NCI-H1092 treated with DMSO at 0.1 percent for 48 hours (cell line): ENCODE measurements at places on chromosomes 1 and 21.

GRCh38 chr1:228463559-228464455 is 23.4 kb upstream of the RNF187 start:
- DNase-seq = peak; percentile 56

GRCh38 chr1:1292442-1292779 is 12.2 kb downstream of the SCNN1D start:
- DNase-seq = no peak

DNA sequence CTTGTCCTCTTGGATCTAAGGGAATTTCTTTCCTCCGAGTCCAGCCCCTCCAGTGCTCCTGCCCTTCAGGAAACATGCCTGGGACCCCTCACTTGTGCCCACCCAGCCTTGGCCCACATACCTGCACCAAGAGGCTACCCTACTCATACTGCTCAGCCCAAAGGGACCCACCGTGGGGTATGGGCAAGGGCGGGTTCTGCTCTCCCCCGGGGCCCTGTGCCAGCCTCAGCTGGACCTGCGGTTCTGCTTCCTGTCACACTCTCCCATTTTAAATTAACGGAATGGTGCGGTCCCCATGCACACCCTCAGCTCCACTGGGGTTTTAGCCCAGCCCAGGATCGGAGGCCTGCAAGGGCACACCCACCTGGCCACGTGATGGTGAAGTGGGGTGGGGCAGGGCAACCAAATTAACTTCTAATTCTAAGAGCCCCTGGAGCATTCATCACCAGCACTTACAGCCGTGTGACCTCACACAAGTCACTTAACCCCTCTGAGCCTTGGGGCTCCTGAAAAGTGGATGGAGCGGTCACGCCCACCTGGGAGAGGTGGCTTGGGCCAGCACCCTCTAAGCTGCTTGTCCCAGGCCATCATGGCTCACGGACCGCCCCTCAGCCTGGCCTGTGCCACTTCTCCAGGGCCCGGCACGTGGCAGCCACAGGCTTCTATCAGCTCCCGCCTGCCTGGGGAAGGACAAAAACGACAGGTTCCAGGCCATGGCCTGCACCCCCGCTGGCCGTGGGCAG is 28.3 kb downstream of the TP73 start:
- no peak for DNase-seq

GRCh38 chr1:186282466-186282865 is 92.6 kb downstream of the TPR start:
- no peak for DNase-seq

DNA sequence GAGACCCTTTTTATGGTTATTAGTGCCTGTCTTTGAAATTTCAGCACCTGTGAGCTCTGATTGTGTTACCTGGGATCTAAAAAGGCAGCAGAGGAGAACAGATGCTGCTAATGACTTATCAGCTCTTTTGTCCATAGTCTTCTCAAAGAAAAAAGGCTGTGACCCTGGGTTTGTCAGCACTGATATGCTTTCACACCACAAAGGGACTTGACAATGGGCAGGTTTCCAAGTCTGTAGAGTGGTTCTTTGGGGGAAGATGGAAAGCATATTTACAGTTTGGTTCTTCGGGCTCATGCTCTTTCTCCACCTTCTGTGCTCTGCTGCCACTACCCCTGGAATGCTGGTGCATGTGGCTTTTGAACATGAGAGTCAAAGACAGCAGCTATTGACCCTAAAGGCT is 32.0 kb downstream of the DNAJC6 start:
- DNase-seq = peak; percentile 18

DNA sequence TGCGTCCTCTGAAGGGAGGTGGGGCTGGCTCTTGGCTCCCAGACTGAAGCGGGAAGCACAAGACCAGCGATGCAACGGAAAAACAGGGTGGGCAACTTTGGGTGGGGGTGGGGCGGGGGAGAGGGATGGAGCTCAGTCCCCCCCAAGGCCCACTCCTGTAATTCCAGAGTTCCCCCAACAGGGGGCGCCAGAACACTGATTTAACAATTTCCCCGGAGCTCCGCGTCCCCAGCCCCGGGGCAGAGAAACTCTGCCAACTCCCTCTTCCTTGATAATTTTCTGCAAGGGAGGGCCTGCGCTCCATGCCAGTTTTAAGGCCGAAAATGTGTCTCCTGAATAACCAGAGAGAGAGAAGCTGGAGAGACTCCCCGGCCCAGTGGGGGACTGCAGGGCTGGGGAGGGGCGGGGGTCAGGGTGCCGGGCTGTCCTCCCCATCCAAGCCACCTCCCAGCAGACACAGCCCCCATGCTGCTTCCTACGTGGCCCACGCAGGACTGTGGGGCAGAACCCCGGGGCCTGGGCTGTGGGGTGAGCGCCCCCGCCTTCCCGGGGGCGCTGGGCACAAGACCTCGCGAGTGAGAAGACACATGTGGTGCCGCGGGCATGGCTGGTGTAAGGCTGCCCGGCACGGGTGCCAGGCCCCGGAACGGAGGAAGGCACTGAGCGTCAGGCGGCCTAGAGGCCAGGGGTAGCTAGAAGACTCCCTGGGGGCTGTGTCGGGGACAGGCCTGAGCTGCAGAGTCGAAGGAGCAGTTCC is 51.4 kb downstream of the KIF21B start:
- DNase-seq = peak; percentile 44

DNA sequence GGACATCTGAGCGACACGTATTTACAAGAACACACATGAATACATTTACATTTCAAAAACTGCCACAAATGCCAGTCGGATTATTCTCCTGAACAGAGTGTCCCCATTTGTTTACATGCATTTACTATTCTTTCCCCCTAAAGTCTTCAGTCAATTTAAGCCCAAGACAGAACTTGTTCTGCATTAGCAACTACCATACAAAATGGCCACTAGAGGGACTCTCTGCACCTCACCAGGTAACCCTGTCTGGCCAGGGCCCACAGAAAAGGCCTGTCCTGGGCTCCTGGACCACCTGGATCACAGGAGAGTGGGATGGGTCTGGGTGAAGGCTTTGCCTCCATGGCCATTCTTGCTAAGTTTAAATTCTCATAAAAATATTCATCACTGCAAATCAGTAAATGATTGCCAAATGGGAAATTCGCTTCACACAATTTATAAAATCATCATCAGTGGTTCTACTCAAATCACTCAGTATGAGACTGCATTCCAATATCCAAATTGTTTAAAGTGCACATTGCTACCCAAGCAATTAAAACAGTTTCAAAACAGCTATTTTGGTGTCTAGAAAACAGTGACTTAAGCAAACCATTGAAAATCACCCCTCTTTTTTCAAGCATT is 12.5 kb upstream of the GUCA2A start:
- peak; percentile 55 for DNase-seq

- DNase-seq = no peak
Measured at GRCh38 chr1:2966449-2967328, 54.6 kb upstream of the ACTRT2 start.

GRCh38 chr1:62724430-62724829 is 36.2 kb upstream of the DOCK7 start:
- DNase-seq = no peak

DNA sequence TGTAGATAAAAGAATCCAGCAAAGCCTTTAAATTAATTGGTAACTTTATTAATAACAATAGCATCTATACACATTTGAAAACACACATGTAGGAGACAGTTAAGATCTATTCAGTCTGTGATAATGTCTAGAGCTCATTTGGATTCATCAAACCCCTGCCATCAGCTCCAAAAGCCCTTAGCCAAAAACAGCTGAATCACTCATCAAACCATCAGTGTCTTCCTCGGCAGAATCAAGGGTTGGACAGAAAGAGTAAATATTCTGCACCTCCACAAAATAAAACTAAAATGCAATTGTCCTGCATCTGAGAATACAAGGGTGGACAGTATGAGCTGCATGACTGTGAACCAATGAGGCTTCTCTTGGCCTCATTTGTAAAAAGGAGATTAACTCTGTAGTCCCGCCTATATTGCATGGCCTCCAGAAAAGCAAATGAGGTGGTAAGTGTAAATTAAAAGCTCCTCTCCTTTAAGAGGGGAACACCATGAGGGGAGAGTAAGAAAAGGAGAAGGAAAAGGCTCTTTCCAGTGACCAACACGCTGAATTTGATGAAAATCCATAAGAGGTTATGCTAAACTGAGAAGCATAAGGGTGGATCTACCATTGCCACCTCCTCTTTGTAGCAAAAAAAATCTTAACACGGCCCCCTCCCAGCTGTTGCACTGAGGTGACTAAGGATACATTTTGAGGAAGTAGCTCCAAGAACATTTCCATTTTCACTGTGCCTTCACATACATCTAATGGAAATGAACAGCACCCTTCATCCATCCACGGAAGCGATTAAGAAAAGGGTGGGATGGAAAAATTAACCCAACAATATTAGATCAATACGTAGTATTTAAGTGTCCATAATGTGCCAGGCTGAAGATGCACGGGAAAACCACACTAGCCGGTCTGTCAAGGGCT is 14.7 kb upstream of the BOLA1 start:
- peak; percentile 71 for DNase-seq

GRCh38 chr1:66834926-66835325 is 33.9 kb upstream of the INSL5 start:
- no peak for DNase-seq

GRCh38 chr1:28860332-28861073 is 48.5 kb downstream of the OPRD1 start:
- no peak for DNase-seq

DNA sequence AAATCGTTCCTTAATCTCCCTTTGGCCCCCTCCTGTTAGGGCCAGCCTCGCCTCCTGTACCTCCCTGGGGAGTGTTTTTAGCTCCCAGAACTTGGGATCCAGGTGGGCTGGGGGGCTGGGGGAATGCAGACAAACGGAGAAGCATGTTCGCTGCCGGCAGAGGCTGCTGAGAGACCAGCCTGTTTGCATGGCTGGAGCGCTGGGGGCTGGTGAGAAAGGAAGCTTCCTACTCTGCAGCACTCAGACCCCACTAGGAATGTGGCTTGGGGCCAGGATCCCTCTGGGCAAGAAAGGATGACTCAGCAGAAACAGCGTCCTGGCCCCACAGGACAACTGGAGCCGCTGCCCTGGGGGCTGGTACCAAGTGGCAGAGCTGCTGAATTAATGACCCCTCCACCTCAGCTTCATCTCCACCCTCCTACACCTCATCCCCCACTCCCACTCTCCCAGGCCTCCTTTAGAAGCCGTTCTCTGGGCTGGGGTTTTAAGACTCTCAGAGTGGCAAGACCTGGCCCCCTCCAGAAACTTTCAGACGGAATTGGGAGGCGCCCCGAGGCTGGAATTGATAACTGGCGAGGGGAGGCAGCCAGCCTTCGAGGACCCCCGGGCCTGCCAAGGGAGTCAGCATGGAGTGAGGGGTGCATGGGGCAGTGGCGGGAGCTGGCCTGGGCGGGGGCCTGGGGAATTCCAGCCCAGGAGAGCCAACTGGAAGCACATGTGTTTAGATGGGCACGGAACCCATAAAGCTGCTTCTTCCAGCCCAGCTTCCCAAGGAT is 28.5 kb upstream of the EPS8L3 start:
- peak; percentile 68 for DNase-seq

- DNase-seq = no peak
Measured at GRCh38 chr1:239170828-239171227, 215.5 kb upstream of the CHRM3 start.

- DNase-seq = no peak
Measured at GRCh38 chr1:235327559-235328270, at the start of gene ARID4B. Gene ARID4B (minus strand): TSS chr1:235328179. CDS start chr1:235326919, 1,260 bp downstream.

- no peak for DNase-seq
Measured at GRCh38 chr1:33093004-33093403, 12.1 kb downstream of the AZIN2 start.

DNA sequence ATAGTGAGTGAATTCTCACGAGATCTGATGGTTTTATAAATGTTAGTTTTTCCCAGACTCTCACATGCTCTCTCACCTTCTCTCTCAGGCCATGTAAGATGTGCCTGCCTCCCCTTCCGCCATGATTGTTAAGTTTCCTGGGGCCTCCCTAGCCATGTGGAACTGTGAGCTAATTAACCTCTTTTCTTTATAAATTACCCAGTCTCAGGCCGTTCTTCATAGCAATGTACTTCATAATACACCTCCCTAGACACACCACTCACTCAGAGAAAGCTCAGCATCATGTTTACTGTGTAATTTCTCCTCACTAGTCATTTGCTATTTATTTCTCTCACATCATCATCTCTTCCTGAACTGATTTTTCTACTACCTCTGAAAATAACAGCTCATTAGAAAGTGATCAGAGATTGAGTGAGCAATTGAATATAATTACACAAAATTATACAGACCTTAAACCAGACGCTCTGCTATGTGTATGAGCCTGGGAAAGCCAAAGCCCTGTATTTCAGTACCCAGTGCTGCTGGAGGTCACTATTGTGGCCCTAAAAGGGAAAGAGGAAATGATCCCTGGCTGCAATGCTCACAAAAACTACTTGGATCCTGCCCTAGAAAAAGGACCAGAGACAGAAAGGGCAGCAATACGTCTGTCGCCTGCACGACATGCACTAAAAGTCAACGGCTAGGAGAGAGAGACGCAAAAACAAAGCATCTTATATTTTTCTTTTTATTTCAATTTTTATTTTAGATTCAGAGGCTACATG is 284.5 kb downstream of the DSCAM start:
- no peak for DNase-seq

- DNase-seq = peak; percentile 60
Measured at GRCh38 chr1:231695439-231696255, 69.1 kb downstream of the DISC1 start.

DNA sequence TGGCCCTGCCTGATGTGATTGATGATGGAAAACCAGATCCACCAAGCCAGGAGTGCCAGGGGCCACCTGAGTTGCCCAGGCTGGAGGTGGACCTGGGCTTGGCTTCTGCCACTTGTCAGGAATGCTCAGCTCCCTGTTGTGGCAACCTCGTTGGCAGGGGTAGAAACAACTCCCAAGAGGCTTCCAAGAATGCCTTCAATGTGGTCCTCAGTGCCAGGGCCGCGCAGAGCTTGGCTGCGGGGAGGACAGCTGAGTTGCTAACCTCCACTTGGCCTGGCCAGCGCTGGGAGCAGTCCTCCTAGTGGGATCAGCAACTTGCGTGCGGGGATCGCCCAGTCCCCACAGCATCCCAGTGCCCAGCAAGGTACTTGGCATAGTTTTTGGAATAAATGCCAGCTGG is 9.0 kb downstream of the MYOM3 start:
- no peak for DNase-seq

- no peak for DNase-seq
Measured at GRCh38 chr1:185426848-185427247, 109.8 kb upstream of the IVNS1ABP start.

- no peak for DNase-seq
Measured at GRCh38 chr1:205743977-205744376, 6.0 kb downstream of the NUCKS1 start.

- DNase-seq = no peak
Measured at GRCh38 chr1:21379571-21379970, 60.4 kb upstream of the NBPF3 start.

- no peak for DNase-seq
Measured at GRCh38 chr1:60503266-60503925, 429.8 kb upstream of the C1orf87 start.

DNA sequence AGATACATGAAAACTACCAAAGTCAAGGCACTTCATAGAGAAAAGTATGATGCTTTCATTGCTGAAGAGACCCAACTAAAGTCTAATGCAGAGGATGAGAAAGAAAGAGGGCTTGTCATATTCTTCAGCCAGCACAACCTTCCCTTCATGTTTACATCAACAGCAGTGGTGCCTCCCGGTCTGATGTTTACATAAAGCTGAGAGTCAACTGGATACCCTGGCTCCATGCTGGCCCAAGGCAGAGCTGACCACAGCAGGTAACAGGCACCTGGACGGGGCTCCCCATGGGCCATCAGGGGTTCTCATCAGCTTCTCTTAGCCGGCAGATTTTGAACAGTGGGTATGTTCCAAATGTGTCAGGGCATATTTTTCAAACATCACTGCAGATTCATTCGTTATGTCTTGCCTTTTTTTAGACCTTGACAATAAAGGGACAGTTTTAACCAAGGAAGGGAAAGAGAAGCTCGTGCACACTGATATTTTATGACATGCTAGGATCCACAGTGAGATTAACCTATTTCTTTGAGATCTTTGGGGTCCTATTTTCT is 117.1 kb downstream of the NRIP1 start:
- DNase-seq = no peak
